ENCODE measurements at places on chromosomes 16 and 17.

DNA sequence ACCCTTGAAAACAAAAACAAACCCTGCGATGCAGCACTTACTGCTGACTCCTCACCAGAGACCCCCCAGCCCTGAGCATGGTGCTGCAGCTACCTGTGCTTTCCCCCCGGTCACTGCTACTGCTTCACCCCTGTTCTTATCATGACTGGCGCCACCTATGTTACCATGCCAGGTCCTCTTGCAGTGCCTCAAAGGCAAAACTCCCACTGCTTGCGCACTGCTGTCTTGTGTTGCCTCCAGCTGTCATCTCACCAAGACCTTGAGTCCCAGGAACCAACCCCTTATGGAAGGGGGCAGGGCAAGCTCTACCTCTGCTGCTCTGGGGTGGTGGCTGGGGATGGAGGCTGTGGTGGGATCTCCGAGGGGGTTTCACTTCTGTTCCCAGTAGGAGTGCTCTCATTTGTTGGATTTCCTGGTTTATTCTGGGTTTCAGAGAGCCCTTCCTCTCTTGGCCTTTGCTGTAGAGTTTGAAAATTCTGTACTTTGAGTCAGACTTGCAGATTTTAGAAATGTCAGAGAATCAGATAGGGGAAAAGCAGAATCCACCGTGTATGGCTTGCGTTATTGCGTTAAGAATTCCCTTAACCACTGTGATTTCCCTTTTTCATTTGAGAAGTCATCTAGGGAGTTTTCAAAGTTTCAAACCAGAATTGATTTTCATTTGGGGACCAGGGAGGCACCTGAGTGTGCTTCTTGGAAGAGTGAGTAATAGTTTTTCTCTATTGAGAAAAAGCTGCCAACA, 96.6 kb downstream of the SPECC1 start:
- DNase-seq: no peak

- no peak for DNase-seq
These were observed 11.4 kb downstream of the DYNC1LI2 start for GRCh38 chr16:66740010-66740409.

GRCh38 chr16:12976496-12976895, 75.1 kb downstream of the SHISA9 start:
- no peak for DNase-seq

DNA sequence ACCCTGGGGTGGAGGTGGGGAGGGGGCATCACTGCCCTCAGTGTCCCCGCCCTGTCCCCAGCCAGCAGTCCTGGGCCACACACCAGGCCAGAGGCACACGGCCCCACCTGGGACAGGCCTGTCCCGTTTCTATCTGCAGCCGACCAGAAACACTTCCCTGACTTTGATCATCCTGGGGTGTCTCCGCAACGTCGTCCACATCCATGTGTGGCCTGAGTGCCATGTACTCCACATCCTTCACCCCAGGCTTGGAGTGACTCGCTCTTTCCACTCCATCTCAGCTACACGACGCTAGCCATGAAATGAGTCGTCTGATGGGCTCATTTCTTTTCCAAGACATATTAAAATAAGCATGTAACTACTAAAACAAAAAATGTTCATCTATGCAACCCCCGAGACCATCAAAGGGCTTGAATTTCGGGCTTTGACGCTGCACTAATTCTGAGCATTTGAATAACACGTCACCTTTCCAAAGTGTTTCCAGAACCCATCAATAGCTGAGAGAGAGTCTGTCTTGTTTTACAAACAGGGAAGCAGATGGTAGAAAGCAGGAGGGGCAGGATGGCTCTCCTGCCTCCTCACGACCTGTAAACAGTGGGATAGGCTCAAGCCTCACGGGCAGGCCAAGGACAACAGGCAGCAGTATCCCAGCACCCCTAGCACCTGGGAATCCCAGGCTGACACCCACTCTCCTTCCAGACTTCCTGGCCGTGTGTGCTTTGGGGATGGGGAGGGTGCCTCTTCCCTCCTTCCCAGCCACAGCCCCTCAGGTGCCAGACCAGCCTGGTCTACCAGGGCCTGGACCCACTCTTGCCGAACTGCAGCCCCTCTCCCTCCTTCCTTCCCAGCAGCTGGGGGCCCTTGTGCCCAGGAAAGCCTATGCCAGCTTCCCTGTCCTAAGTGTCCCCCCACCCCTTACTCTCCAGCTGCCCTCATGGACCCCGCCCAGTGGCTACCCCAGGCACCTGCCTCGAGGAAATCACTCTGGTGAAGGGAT, 20.0 kb upstream of the RASD1 start:
- DNase-seq: no peak

- no peak for DNase-seq
These were observed 1.7 kb downstream of the CDT1 start for GRCh38 chr16:88805340-88805715.

GRCh38 chr17:78214016-78214705, at the start of gene BIRC5:
Gene BIRC5 (plus strand): TSS chr17:78214253. CDS start chr17:78214317, 64 bp downstream.
- peak; percentile 94 for DNase-seq

DNA sequence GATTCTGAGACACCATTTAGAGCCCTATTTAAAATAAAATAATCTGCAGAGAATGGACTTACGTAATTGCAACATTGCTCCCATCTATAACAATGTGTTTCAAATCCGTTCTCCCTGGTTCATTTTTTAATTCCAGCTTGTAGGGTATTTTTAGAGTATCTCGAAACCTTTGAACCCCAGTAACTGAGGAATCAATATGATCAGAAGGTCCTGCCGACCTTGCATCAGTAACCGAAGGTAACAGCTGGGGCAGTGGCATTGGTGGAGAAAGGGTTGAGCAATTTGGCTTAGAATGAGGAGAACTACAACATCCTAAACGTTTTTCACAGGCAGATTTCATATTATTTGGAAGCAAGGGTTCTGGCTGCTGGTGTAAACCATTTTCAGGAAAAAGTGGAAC, 49.3 kb downstream of the N4BP1 start:
- DNase-seq: no peak

DNA sequence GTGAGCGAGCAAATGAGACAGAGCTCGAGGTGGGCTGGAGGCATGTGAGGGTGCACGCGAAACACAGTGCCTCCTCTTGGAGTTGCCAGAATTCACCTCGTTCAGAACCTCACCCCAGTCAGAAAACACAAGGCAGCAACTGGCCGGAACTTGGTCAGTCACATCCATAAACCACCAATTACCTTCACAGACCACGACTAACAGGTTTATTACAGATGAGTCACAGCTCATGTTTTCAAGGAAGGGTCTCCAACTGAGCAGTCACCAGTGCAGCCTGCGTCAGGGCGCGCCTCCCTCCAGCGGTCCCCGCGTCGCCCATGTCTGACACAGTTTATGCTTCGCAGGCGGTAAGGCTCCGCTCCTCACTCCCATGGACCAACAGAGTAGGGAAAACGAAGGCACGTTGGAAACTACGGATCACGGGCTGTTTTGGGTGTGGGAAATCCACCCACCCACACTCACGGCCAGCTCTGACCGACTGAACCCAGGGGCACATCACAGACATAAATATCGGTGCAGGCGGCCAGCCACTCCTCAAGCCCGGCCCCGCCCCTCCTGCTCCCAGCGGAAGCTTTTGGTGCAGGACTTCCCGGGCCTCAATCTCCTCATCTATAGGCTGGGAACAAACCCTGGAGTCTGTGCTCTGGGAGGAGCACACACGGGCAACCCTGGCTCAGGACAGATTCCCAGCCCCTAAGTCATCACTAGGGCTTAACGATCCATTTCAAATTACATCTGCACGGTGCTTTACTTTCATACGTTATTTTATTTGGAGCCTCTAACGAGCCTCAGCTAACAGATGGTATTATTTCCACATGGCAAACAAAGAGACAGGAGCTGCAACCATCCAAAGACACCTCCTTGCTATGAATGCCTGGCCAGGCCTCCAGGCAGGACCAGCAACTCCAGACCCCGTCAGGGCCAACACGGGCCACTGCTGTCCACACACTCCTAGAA, 126.3 kb downstream of the ZNF778 start:
- DNase-seq: no peak

GRCh38 chr17:48231995-48232959, 124.7 kb downstream of the SNX11 start:
- no peak for DNase-seq

DNA sequence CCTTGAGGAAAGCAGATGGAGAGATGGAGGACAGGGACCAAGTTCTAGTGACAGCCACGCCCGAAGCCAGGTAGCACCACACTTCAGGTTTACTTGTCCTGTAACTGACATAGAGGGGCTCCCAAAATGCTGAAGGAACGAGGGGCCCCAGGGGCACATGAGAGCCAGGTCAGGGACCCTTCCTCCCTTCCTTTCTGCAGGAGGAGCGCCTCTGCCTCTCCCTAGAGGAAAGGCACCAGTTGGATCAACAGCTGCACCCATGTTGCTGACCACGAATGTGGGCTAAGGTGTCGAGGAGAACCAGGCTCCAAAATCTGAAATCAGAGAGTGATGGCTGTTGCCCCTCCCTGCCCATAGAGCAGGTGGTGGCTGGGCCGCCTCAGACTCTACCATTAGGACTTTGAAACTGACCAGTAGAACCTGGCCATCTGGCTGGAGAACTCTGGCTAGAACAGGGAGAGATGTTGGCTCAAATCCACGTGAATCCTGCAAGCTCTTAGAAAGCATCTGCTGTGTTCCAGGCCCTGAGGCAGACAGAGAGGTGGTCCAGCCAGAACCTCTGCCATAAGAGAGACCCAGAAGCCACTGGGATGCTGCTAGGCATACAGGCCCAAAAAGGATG, 218.8 kb downstream of the KATNIP start:
- no peak for DNase-seq

DNA sequence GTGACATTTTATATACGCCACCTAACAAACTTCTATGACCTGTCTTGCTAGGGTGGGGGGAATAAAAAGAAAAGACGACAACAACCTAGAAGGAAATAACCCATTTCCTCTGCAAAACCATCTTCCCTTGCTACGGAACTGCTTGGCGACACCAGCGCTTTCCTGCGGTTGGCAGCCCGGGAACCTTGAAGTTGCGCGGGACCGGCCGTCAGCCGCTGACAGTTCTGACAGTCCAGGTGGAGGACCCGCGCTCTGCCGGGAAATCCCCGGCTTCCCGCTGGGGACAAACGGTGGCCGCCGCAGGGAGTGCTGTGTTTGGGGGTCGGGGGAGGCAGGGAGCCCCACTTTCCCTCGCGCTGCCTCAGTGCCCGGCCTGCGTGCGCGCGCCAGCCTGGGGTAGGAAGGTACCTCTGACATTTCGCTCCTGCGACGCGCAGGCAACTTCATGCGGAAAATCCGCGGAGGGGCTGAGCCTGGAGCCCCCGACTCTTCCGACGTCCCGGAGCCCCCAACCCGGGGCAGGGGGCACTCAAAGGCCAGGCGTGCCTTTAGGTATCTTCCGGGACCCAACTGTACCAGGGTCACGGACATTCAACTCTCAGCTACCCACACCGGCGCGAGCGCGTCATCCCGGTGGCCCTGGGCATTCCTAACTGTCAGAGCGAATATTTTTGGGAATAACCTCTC, 516 bp downstream of the SLC16A6 start:
- no peak for DNase-seq

DNA sequence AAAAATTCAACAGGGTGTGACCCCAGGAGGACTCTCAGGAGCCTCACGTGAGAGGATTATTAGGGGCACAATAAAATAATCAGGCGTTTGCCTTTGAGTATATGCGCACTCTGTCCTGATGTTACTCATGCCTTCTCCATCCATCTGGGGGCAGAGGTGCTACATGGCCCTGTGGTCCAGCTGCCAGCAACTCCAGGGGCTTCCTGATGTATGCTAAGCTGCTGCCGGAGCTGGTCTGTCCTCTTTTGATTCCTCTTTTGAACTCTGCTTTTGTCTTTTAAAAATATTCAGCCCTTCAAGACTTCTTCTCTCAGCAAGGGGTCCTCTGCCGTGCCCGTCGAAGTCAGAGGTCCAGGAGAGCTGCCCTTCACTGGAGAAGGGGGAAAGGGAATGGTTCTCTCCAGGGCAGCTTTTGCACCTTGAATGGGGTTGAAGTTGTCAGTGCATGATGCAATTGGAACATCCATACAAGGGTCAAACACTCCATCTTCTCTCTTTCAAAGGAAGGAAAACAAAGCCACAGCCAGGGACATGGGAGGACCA, 431.4 kb downstream of the SHISA9 start:
- DNase-seq: no peak

GRCh38 chr17:42087736-42088705, 10.3 kb downstream of the ZNF385C start:
- no peak for DNase-seq

GRCh38 chr17:42018339-42018738, 1.1 kb upstream of the DNAJC7 start:
- no peak for DNase-seq

DNA sequence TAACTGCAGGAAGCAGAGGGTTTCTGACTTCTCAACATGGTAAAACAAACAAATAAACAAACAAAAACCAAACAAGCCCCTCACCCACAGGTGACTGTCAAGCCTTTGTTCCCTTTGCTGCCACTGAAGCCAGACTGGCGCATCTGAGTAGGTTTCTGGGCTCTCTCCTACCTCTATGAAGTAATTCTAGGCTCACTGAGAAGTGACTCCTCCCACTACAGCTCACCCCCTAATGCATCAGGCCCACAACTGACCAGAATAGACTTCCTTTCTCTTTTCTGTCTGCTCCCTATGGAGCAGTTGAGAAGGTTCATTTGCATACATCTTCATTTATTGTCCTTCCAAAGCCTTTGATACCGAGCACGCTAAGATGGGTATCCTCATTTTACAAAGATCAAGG, 77.0 kb upstream of the CCL2 start:
- DNase-seq: no peak

- no peak for DNase-seq
These were observed 716 bp downstream of the TMEM94 start for GRCh38 chr17:75457047-75457654.

GRCh38 chr16:78783570-78784079, 684.2 kb downstream of the WWOX start:
- no peak for DNase-seq

DNA sequence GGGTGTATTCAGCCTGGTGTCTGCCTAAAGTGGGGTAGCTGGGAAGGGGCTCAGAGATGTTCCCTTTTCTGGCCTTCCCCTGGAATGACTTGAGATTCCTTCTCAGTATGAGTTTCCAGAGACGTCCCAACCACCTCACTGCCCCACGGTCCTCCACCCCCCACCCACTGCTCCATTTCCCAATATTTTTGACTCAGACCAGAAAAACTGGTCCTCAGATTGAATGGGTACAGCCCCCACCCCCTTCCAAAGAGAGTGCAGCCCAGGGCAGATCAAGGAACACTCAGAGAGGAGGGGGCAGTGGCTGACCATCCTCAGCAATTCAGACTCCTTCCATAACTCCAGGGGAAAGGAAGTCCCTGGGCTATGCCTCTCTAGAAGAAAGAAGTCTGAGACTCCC, 3.2 kb downstream of the ACLY start:
- no peak for DNase-seq

DNA sequence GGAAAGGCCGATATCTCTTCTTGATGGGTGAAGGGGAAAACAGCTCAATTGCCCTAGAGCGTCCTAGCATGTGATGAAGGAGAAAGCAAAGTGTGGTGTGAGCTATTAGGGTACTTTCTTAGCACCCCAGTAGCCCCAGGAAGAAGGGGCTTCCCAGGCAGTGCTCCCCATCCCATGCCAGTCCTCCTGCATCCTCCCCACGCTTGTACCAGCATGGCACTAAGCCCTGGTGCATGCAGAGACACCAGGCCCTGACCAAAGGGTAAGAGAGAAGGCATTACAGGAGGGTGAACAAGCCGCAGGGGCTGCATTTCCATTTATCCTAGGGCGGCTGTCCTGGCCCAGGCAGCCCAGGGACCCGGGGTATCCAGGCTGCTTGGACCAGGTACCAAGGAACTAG, 3.1 kb downstream of the CYB561 start:
- no peak for DNase-seq

GRCh38 chr16:5215901-5216300, 118.3 kb upstream of the EEF2KMT start:
- no peak for DNase-seq

All from cardiac septum (tissue), 1 donor.